ENCODE measurements at places on chromosomes 7 and 10.
A peak's percentile ranks its signal among the peaks of the same experiment; 100 is the strongest.

DNA sequence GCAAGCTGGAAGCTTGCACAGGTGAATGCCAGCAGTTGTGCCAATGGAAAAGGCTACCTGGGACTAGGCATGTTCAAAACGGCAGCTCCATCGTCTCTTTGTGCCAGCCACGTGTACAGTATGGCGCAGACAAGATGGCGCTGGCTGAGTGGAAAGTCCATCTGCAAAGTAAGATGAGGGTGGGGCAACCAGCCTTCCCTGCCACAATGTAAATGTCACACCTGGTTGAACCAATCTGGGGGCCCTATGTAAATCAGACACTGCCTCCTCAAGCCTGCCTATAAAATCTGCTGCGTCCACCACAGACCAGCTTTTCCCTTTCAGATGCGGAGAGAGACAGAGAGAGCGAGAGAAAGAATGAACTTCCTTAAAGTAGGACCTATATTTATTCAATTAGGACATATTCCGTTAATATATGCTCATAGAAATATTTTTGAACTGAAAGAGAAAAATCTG is 18.5 kb upstream of the C7orf33 start:
- no peak for DNase-seq

GRCh38 chr7:11573128-11573750 is 258.8 kb downstream of the THSD7A start:
- DNase-seq: no peak

GRCh38 chr7:74306004-74306729 is 17.0 kb downstream of the CLIP2 start:
- no peak for DNase-seq

- peak; percentile 74 for DNase-seq
Measured at GRCh38 chr7:14761510-14762296, 140.8 kb downstream of the DGKB start.

DNA sequence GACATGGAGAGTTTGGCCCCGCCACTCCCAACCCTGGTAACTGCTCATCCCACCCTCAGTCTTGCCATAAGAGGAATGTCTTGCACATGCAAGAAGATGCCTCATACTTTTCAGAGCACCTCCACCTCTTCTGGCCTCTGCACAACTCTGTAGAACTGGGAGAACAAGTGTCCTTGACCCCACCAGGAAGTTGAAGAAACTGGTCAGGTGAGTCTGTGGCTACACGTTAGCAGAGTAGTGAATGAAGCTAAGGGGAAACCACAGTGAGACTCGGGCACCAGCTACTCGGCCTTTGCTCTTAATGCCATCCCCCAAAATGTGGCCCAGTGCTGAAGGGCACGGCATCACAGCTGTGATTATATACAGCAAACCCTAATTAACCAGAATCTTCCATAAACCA is 110.1 kb downstream of the ARID5B start:
- DNase-seq: no peak

DNA sequence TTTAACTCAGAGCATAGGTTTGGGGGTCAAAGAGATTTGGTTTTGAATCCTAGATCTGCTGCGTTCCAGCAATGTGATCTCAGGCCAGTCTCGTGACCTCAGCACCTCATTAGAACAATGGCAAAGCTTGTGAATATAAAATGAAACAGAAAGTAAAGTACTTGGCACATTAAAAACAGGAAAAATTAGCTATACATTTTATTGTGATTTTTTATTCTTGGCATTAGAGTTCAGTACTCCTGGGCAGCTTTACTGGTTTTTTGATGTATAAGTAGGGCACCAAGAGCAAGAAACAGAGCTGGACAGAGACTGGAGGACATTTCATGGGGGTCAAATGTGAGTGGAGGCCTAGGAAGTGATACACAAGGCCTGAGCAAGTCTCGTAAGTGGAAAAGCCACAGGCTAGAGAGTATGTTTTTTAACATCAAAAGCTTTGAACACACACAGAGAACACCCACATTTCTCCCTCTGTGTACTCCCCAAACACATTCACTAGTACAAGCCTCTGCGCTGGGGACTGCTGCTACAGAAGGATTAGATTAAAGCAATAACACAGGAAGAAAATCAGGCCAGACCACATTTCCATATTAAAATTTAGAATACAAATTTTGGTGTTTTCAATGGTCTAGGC is 157.2 kb upstream of the SLC25A13 start:
- no peak for DNase-seq

DNA sequence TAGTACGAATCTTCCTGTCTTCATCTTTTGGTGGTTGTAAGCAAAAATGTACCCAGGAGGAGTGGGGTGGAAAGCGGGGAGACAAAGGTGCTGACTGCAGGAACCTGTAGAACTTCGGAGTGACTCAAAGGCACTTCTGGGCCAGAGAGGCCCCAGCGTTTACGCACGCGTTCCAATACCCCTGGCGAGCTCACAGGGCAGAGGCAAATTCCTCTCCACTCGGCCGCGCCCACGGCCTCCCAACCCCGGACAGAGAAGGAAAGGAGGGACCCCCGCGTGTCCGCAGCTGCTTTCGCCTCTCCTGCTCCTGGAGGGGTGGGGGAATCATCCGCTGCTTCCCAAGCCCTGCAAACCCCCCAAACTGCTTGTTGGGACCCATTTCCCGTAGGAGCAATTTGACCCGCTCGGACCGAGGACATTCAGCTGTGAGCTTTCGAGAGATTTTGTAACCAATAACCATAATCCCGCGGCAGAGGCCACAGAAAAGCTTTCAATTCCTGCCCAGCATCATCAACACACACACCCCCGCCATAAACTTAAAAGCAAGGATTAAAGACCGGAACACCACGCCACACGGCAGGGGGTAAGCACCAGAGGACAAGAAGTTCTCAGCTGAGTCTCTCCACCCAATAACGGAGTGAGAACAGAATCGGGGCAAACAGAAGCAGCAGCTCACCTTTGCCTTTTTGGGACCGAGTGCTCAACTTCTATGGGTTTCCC is 2.3 kb downstream of the IGF2BP3 start:
- DNase-seq: peak; percentile 64

GRCh38 chr7:1241603-1242255 is 9.1 kb downstream of the UNCX start:
- no peak for DNase-seq

DNA sequence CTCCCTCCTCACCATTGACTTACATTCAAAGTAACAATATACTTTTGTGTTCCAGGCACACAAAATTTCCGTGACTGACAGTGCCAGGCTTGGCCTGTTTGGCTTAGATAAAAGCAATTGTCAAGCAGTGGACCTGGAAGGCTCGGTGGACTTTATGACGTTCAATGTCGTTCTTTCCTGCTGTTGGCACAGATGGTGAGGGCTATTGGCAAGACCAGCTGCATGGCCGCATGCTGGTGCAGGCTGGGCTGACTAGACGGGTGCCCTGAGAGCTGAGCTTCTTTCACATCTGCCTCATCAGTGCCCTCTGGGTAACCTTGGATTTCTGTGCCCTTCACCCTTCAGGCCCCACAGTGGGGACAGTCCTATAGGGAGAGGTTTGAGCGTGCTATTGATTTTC is 45.2 kb downstream of the WIPF3 start:
- no peak for DNase-seq

- peak; percentile 79 for DNase-seq
Measured at GRCh38 chr10:3873728-3874461, 88.9 kb upstream of the KLF6 start.

DNA sequence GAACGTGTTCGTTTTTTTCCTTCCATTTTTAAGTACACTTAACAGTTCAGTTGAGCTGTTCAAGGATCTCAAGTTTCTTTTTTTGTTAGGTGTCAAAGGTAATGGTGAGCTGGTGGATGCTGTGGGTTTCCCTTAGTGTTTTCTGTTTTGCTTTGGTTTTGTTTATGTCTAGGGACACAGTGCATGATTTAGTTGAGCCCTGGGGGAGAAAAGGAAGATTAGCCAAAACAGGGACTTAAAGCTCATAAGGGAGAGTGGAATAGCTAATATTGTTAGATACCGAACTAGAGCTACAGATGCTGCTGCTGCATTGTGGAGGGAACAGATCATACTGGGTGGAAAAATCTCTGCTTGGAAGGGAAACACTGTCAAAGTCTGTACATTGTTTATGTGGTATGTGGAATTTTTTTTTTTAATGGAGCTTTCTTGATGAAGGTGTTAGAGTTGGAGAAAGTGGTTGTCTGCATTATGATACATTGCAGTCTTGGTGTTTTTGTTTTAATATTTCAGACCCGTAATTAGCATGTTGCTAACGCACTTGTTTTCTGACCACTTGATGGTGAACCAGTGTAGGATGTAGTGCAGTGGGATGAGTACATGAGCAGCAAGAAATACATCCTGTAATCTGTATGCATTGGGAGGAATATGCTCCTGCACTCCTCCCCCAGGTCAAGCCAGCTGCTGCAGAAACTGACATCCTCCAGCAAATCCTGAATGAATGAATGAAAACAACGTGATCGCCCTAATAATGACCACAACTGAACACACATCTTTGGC is 2.1 kb downstream of the GLCCI1 start:
- DNase-seq: no peak

GRCh38 chr10:114311023-114311422 is 72.0 kb downstream of the VWA2 start:
- DNase-seq: no peak

DNA sequence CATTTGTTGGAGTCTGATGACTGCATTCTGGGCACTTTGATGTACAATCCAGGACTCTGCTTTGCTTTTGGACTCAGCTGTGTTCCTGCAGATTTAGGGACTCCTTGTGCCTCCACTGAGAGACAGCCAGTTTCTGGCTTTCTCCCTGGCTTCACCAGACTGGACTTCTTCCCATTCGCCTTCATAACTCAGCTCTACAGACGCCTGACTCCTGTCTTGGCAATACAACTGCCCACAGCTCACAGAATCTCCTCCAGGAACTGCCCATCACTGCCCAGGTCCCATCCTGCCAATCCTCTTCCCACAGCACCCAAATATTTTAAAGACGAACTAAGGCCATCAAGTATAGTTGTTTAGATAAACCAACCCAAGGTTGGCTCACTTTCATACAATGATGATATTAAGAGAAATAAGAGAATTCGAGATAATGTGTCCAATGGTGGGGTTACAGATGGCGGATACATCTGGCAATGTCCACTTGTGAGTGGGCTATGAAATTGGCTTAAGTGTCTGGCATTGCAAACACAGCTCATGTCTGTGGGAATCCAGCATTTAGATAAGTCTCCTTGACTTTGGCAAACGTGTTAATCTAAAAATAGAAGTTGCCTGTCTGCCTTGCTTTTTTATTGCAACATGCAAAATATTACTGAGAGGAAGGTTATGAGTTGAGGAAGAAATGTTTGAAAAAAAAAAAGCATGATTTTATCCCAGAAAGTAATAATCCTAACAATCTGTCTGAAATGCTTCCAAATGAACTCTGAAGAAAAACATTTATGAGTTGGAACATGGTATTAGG is 95.1 kb downstream of the ITGA8 start:
- DNase-seq: peak; percentile 78

- DNase-seq: no peak
Measured at GRCh38 chr10:73426318-73426717, 7.0 kb downstream of the MSS51 start.

- no peak for DNase-seq
Measured at GRCh38 chr7:110003827-110004226, 1087.1 kb upstream of the LRRN3 start.

DNA sequence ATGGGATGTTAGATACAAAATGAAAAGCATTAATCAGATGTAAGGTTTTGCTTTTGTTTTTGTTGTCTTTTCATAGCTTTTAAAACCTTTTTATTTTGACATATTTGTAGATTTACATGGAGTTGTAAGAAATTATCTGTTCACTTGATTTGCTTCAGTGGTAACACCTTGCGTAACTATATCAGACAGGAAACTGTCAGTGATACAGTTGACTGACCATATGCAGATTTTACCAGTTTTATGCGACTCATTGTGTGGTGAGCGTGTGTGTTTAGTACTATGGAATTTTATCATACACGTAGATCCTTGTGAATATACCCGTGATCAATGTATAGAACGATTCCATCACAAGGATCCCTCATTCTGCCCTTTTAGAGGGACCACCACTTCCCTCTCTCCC is 701.4 kb downstream of the SUGCT start:
- DNase-seq: no peak

DNA sequence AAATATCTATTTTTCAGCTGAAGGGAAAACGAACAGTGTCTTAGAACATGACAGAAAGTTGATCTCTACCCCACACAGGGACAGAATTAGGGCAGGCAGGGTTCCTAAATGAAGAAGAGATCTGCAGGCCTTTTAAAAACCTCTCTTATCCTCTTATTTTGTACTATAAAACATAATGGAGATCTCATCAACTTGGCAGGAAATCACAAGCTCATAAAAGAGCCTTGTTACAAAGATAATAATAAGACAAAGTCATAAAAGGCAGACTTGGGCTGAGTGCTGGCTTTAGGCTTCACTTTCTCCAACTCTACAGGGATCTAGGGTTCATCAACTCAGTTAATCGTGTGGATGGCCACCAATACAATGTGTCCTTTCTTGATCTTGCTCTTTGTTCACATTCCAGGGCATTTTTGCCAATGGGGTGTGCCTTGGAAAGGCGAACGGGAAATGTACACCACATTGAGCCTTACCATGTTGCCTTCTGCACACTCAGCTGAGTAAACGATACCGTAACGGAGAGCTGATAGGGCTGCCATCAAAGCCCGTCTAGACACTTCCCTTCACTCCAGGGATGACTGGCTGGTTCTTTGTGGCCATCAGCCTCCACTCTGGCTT is 7.1 kb upstream of the TEX36 start:
- no peak for DNase-seq

DNA sequence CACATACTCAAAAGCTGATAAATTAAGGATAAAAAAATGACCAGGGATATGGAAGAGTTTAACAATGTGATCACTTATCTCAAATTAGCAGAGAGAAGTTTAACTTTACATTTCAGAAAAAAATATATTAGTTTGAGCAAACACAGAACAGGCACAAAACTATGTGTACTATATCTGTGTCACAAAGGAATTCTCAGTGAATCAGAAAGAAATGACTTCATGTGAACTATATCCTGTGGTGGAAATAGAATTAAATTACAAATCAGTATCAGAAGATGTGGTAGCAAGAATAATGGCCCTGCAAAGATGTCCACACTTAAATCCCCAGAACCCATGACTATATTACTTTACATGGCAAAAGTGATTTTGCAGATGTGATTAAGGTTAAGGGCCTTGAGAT is 70.3 kb downstream of the SEC23IP start:
- no peak for DNase-seq

GRCh38 chr7:14430926-14431325 is 441.5 kb upstream of the ETV1 start:
- no peak for DNase-seq

- no peak for DNase-seq
Measured at GRCh38 chr7:10483671-10484070, 490.0 kb upstream of the PHF14 start.

- no peak for DNase-seq
Measured at GRCh38 chr10:37269554-37270256, 144.3 kb downstream of the ANKRD30A start.

- no peak for DNase-seq
Measured at GRCh38 chr10:49679480-49679893, at the start of gene C10orf53. Gene C10orf53, plus strand, starts transcription at chr10:49679651. Its CDS starts 47 bp downstream, at chr10:49679698.

Data from fibroblast of gingiva (primary cell).